ENCODE measurements at places on chromosomes 6 and 20. TPM values are rescaled to one million over a fixed set of nuclear protein-coding genes. Genes with fewer than 3 reads are reported as not detected.

- peak overlapping the region; percentile 65 for H3K4me3 ChIP-seq
- no peaks in the 10 kb centered on the region for H3K27me3 ChIP-seq
- H3K36me3 ChIP-seq = no peaks in the 10 kb centered on the region
- peak overlapping the region; percentile 72 for H3K27ac ChIP-seq
Observed at GRCh38 chr20:13995841-13996240, 525 bp downstream of the MACROD2 start.

- no peak overlapping the region for H3K4me3 ChIP-seq
- no peaks in the 10 kb centered on the region for H3K4me1 ChIP-seq
- DNase-seq = no peak
Observed at GRCh38 chr6:161586887-161587286, 313.0 kb upstream of the AGPAT4 start.

DNA sequence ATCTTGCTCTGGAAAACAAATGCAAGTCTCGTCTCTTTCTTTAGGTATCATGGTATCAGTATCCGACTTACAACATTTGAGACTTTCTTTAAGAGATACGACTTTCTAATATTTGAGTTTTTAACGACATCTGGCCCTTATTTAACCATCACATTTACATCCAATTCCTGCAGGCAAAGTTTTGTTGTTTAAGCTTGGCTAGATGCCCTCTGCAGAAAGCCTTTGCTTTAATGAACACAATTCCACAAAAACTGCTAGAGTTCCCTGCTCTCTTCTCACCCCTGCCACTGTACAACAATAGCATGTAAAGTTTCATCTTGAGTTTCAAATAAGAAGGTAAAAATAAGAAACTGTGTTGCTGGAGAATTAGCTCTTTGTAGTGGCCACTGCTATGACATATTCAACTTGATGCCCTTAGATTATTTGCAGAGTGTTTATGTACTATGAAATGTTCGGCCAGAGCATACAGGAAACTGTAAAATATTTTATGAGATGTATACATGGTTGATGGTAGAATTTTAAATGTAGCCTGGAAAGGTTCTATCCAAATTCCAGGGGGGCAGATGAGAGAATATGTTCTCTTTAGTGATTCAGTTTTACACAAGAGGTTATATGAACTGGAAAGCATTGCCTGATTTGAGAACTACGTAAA lies 438.6 kb downstream of the CDC5L start:
- no peaks in the 10 kb centered on the region for H3K27me3 ChIP-seq
- H3K27ac ChIP-seq = no peak overlapping the region
- no peak for DNase-seq
- no peaks in the 10 kb centered on the region for H3K4me1 ChIP-seq
- no peak overlapping the region for H3K4me3 ChIP-seq

DNA sequence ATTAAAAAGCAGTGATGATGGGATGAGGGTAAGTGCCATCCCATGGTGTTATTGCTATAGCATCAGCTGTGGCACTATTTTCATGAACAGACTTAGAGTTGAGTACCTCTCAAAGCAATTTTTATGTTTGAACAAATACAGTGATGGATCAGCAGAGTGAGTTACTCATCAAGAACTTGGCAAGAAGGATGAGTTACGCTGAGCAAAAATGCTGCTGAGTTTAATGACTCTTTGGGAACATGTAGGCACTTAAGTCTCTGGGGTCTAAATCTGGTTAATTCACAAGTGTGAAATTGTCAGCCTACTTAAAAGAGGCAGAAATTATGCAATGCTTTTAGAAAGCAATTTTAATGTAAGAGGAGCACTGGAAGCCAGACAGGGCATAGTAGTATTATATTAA lies 78.5 kb upstream of the AHI1 start:
- no peak overlapping the region for H3K4me3 ChIP-seq
- no peaks in the 10 kb centered on the region for H3K4me1 ChIP-seq
- no peaks in the 10 kb centered on the region for H3K27me3 ChIP-seq
- no peaks in the 10 kb centered on the region for H3K36me3 ChIP-seq

Gene OPRM1
- not detected for total RNA-seq

All from breast epithelium (tissue), 4 donors.